ENCODE measurements at places on chromosomes 3 and 15. TPM values are rescaled to one million over a fixed set of nuclear protein-coding genes. Genes with fewer than 3 reads are reported as not detected.
A peak's percentile ranks its signal among the peaks of the same experiment; 100 is the strongest.

- no peaks in the 10 kb centered on the region for H3K27me3 ChIP-seq
- H3K4me1 ChIP-seq = peaks cover 9% of the 10 kb centered on the region
These were observed 27.5 kb downstream of the MASP1 start for GRCh38 chr3:187264021-187264420.

The NLGN1 gene
- total RNA-seq = 0.37 TPM

- no peak overlapping the region for H3K27ac ChIP-seq
- H3K4me3 ChIP-seq = no peak overlapping the region
- H3K27me3 ChIP-seq = no peaks in the 10 kb centered on the region
- no peak for DNase-seq
- no peaks in the 10 kb centered on the region for H3K36me3 ChIP-seq
These were observed 80.5 kb downstream of the SNRK start for GRCh38 chr3:43366885-43367284.

- no peak overlapping the region for H3K4me3 ChIP-seq
- no peaks in the 10 kb centered on the region for H3K36me3 ChIP-seq
- no peaks in the 10 kb centered on the region for H3K4me1 ChIP-seq
- H3K27ac ChIP-seq = no peak overlapping the region
- H3K27me3 ChIP-seq = no peaks in the 10 kb centered on the region
- no peak for DNase-seq
These were observed 166.4 kb downstream of the SUCNR1 start for GRCh38 chr3:152039887-152040286.

- no peaks in the 10 kb centered on the region for H3K27me3 ChIP-seq
- no peak for DNase-seq
- no peaks in the 10 kb centered on the region for H3K4me1 ChIP-seq
- H3K4me3 ChIP-seq = no peak overlapping the region
- H3K36me3 ChIP-seq = no peaks in the 10 kb centered on the region
These were observed 27.9 kb upstream of the IL1RAP start for GRCh38 chr3:190485830-190486532.

The CISH gene
- 30.6 TPM for total RNA-seq

GRCh38 chr15:36356466-36356865 lies 223.0 kb upstream of the CDIN1 start:
- no peaks in the 10 kb centered on the region for H3K36me3 ChIP-seq
- H3K4me3 ChIP-seq = no peak overlapping the region
- H3K27ac ChIP-seq = no peak overlapping the region
- no peak for DNase-seq

DNA sequence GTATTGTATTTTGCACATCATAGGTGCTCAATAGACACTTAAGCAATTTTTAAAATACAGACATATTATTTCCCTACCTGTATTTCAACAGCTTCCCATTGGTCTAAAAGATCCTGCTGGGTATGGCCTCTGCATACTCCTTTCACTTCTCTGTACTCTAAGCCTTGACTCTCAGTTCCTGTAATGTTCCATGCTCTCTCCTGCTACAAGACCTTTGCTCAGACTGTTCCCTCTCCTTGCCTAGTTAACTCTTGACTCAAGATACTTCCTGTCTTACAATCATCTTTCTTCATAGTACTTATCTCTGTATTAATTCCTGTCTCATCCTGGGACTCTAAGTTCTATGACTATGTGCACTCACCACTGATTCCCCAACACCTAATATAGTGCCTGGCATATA lies 1.7 kb downstream of the SCN11A start:
- H3K27ac ChIP-seq = no peak overlapping the region
- H3K27me3 ChIP-seq = no peaks in the 10 kb centered on the region
- H3K4me3 ChIP-seq = no peak overlapping the region
- no peak for DNase-seq

The ANKRD34C gene
- total RNA-seq = under 0.01 TPM

DNA sequence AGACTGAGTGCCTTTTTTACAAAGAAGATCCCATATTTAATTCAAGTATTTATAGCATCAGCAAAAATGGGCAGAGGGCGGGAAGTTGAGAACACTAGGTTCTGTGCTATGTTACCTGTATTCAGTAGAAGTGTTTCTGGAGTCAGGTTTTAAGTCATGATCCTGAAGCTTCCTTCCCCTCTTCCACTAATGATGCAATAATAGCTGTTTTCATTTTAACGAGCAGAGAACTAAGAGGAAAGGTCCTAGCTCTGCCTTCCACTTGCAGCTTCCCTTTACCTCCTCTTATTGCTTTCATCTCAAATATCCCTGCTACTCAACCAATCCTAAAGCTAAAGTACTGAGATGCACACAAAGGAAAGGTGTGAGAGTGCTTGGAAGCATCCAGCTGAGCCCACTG lies 16.9 kb upstream of the TMOD3 start:
- no peak overlapping the region for H3K4me3 ChIP-seq
- DNase-seq = no peak
- no peaks in the 10 kb centered on the region for H3K27me3 ChIP-seq

The SLC24A5 gene
- not detected for total RNA-seq

GRCh38 chr3:129245141-129245540 lies 4.3 kb upstream of the COPG1 start:
- no peak overlapping the region for H3K4me3 ChIP-seq
- H3K36me3 ChIP-seq = no peaks in the 10 kb centered on the region
- peaks cover 3% of the 10 kb centered on the region for H3K4me1 ChIP-seq
- no peaks in the 10 kb centered on the region for H3K27me3 ChIP-seq
- DNase-seq = no peak
- H3K27ac ChIP-seq = peak overlapping the region; percentile 76

GRCh38 chr15:34708422-34708821 lies 46.4 kb downstream of the GJD2 start:
- H3K36me3 ChIP-seq = no peaks in the 10 kb centered on the region
- no peaks in the 10 kb centered on the region for H3K27me3 ChIP-seq
- no peak overlapping the region for H3K4me3 ChIP-seq
- H3K4me1 ChIP-seq = no peaks in the 10 kb centered on the region
- DNase-seq = no peak

GRCh38 chr3:4977001-4977852 lies 2.0 kb upstream of the BHLHE40 start:
- H3K4me1 ChIP-seq = no peaks in the 10 kb centered on the region
- peaks cover 7% of the 10 kb centered on the region for H3K36me3 ChIP-seq
- H3K27ac ChIP-seq = peak overlapping the region; percentile 99
- peak; percentile 68 for DNase-seq
- H3K27me3 ChIP-seq = no peaks in the 10 kb centered on the region

The PAQR9 gene
- total RNA-seq = 15.4 TPM

DNA sequence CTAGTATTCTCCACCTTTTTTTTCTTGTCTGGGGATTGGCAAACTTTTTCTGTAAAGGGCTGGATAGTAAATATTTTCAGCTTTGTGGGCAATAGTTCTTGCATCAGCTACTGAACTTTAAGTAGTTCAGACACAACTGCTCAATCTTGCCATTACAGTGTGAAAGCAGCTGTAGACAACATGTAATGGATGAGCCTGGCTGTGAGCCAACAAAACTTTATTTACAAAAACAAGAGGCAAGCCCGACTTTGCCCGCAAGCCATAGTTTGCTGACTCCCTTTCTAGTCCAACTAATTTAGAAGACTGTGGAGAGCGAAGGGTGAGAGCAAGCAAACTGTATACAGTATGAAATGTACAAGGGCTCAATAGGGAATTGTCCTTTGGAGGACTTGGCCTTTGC lies 6.2 kb downstream of the FRMD4B start:
- DNase-seq = no peak
- H3K27ac ChIP-seq = no peak overlapping the region
- H3K27me3 ChIP-seq = no peaks in the 10 kb centered on the region
- no peaks in the 10 kb centered on the region for H3K4me1 ChIP-seq

The P3H2 gene
- total RNA-seq = 6.9 TPM

- H3K36me3 ChIP-seq = no peaks in the 10 kb centered on the region
- H3K27ac ChIP-seq = no peak overlapping the region
- H3K4me1 ChIP-seq = no peaks in the 10 kb centered on the region
- DNase-seq = no peak
- no peak overlapping the region for H3K4me3 ChIP-seq
- H3K27me3 ChIP-seq = no peaks in the 10 kb centered on the region
These were observed 392.7 kb downstream of the PTPRG start for GRCh38 chr3:61954097-61954540.

DNA sequence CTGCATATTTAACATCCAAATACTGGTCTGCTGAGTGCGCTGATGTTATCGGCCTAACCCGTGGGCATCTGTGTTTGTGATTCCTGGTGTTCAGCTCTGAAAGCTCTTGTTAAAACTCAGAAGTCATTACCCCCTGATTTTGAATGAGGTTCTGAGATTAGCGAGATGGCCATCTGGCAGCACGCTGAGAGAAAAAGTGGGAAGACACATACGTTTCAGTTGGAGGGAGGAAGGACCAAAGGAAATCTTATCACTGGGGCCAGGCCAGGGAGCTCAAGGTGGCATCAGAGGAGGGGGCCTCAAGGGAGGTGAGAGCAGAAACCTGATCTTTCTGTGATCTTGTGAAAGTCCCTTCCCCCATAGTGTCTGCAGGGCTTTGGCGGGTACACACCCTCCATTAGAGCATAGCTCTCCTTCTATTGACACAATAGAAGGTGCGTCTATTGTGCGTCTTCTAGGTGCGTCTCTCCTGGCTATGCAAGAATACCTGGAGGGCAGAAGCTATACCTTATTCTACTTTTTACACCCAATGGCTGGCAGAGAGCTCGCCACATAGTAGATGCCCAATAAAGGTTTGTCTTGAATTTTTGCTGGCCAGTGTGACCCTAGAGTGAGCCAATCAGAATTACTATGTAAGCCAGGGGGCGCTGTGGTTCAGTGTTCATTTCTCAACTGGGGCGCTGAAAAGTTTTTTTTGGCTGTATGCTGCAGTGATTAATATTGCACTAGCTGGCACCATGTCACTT lies 182.4 kb downstream of the SHQ1 start:
- no peaks in the 10 kb centered on the region for H3K36me3 ChIP-seq
- no peak overlapping the region for H3K4me3 ChIP-seq
- DNase-seq = peak; percentile 51
- H3K4me1 ChIP-seq = no peaks in the 10 kb centered on the region
- H3K27ac ChIP-seq = no peak overlapping the region

The PDCD6IP gene
- total RNA-seq = 73.8 TPM

- no peaks in the 10 kb centered on the region for H3K36me3 ChIP-seq
- no peaks in the 10 kb centered on the region for H3K27me3 ChIP-seq
- peak overlapping the region; percentile 47 for H3K27ac ChIP-seq
- H3K4me1 ChIP-seq = peaks cover 26% of the 10 kb centered on the region
These were observed 247.2 kb downstream of the PTPRG start for GRCh38 chr3:61808526-61808925.

- no peaks in the 10 kb centered on the region for H3K4me1 ChIP-seq
- H3K27ac ChIP-seq = no peak overlapping the region
- DNase-seq = peak; percentile 21
These were observed 223.6 kb upstream of the TLE3 start for GRCh38 chr15:70321172-70321819.

- no peaks in the 10 kb centered on the region for H3K36me3 ChIP-seq
- H3K4me1 ChIP-seq = no peaks in the 10 kb centered on the region
These were observed 125.8 kb upstream of the NPHP3 start for GRCh38 chr3:132847849-132848625.
